CD8-positive, alpha-beta memory T cell (primary cell): ENCODE measurements at places on chromosomes 1 and 21. TPM values are rescaled to one million over a fixed set of nuclear protein-coding genes. Genes with fewer than 3 reads are reported as not detected.

GRCh38 chr1:2289607-2290006, 61.5 kb downstream of the SKI start:
- H3K27ac ChIP-seq, result no peak overlapping the region
- DNase-seq, result no peak
- H3K27me3 ChIP-seq, result no peaks in the 10 kb centered on the region
- H3K36me3 ChIP-seq, result no peaks in the 10 kb centered on the region
- H3K4me3 ChIP-seq, result peak overlapping the region; percentile 47

GRCh38 chr1:197285526-197286205, 17.6 kb downstream of the CRB1 start:
- no peak for DNase-seq
- H3K4me1 ChIP-seq, result no peaks in the 10 kb centered on the region
- no peak overlapping the region for H3K27ac ChIP-seq
- no peak overlapping the region for H3K4me3 ChIP-seq

GRCh38 chr1:9286556-9286955, 6.1 kb upstream of the SPSB1 start:
- H3K36me3 ChIP-seq, result no peaks in the 10 kb centered on the region
- no peak for DNase-seq
- H3K27me3 ChIP-seq, result no peaks in the 10 kb centered on the region
- no peak overlapping the region for H3K27ac ChIP-seq

DNA sequence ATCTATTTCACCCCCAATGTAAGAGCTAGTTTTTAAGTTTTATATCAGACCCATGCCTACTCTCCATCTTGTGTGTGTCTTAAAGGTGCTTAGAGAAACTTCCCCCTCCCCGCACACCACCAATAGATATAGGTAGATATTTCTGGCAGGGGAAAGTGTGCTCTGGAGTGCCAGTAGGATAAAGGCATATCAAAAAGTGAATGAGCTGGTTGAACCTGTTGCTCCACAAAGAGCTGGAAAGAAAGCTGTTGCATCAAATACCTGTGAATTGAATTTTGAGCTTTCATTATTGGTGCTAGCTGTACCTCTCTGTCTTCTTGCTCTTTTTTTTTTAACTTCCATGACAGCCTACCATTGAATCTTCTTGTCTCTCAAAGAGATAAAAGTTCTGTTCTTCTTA, 32.8 kb downstream of the ARID1A start:
- H3K4me3 ChIP-seq, result no peak overlapping the region
- no peak overlapping the region for H3K27ac ChIP-seq
- H3K36me3 ChIP-seq, result peaks cover 42% of the 10 kb centered on the region

DNA sequence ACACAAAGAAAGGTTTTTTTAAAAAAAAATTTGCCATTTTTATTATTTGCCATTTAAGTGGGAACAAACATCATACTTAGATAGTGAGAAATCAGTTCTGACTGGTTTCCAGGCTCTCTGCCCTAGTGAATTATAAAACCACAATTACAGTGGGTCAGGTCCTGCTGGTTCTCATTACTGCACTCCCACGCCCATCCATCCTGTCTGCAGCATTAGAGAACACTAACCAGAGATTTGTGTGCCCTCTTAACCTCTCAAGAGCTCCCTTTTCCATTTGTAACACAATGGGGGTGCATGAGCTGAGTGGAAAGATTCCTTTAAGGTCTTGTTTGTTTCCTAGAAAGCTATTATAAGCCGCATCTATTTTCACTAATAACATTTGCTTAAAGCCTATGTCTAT, 489.3 kb downstream of the AMY1C start:
- no peaks in the 10 kb centered on the region for H3K4me1 ChIP-seq
- no peaks in the 10 kb centered on the region for H3K36me3 ChIP-seq
- no peak overlapping the region for H3K27ac ChIP-seq

DNA sequence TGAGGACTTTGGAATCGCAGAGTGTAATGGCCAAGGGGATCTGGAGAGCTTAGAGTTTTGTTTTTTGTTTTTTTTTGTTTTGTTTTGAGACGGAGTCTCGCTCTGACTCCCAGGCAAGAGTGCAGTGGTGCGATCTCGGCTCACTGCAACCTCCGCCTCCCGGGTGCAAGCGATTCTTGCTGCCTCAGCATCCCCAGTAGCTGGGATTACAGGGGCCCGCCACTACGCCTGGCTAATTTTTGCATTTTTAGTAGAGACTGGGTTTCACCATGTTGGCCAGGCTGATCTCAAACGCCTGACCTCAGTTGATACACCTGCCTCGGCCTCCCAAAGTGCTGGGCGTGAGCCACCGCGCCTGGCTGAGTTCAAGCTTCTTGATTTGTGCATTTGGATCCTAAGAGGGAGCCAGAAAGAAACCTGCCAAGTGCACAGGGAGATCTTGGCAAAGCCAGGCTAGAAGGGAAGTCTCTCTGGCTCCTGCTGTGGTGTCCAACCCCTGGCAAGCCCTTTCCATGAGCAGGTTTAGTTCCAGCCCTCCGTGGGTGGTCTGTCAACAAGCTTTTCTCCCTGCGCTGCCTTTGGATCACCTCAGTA, 852 bp downstream of the FAAH start:
- no peaks in the 10 kb centered on the region for H3K4me1 ChIP-seq
- DNase-seq, result no peak
- H3K27me3 ChIP-seq, result peaks cover 3% of the 10 kb centered on the region
- H3K4me3 ChIP-seq, result no peak overlapping the region

- no peak overlapping the region for H3K27ac ChIP-seq
- no peak overlapping the region for H3K4me3 ChIP-seq
- no peaks in the 10 kb centered on the region for H3K27me3 ChIP-seq
- no peaks in the 10 kb centered on the region for H3K36me3 ChIP-seq
- DNase-seq, result no peak
Observed at GRCh38 chr1:213519098-213519497, 468.1 kb downstream of the RPS6KC1 start.

GRCh38 chr1:86155807-86156565, 586 bp downstream of the COL24A1 start:
- H3K27me3 ChIP-seq, result no peaks in the 10 kb centered on the region
- H3K27ac ChIP-seq, result no peak overlapping the region
- no peak for DNase-seq
- no peak overlapping the region for H3K4me3 ChIP-seq
- H3K36me3 ChIP-seq, result no peaks in the 10 kb centered on the region
- no peaks in the 10 kb centered on the region for H3K4me1 ChIP-seq

GRCh38 chr1:67723620-67724019, 38.6 kb downstream of the GADD45A start:
- H3K27ac ChIP-seq, result no peak overlapping the region
- H3K36me3 ChIP-seq, result no peaks in the 10 kb centered on the region
- no peak overlapping the region for H3K4me3 ChIP-seq
- no peaks in the 10 kb centered on the region for H3K27me3 ChIP-seq
- DNase-seq, result no peak

- no peaks in the 10 kb centered on the region for H3K4me1 ChIP-seq
- no peaks in the 10 kb centered on the region for H3K27me3 ChIP-seq
- no peak overlapping the region for H3K27ac ChIP-seq
- H3K4me3 ChIP-seq, result no peak overlapping the region
- no peaks in the 10 kb centered on the region for H3K36me3 ChIP-seq
Observed at GRCh38 chr1:203424861-203425662, 50.5 kb upstream of the PRELP start.

DNA sequence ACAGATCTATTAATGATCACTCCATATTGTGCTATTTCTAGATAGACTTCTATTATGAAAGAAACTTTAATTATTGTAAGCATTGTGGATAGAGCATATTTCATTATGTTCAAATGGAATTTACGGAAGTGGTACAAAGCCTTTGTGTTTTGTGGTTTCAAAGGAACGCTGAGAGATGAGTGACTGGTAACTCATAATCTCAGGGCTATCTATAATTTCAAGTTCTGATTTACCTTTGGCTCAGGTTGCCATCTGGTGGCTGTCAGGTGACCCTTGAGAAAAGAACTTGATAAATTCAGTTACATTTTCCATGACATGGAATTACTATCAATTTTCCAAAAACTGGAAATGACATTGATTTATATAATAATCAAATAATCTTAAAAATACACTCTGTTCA, 12.2 kb downstream of the NTNG1 start:
- no peaks in the 10 kb centered on the region for H3K36me3 ChIP-seq
- H3K27ac ChIP-seq, result no peak overlapping the region
- no peaks in the 10 kb centered on the region for H3K27me3 ChIP-seq
- H3K4me3 ChIP-seq, result no peak overlapping the region
- DNase-seq, result no peak

DNA sequence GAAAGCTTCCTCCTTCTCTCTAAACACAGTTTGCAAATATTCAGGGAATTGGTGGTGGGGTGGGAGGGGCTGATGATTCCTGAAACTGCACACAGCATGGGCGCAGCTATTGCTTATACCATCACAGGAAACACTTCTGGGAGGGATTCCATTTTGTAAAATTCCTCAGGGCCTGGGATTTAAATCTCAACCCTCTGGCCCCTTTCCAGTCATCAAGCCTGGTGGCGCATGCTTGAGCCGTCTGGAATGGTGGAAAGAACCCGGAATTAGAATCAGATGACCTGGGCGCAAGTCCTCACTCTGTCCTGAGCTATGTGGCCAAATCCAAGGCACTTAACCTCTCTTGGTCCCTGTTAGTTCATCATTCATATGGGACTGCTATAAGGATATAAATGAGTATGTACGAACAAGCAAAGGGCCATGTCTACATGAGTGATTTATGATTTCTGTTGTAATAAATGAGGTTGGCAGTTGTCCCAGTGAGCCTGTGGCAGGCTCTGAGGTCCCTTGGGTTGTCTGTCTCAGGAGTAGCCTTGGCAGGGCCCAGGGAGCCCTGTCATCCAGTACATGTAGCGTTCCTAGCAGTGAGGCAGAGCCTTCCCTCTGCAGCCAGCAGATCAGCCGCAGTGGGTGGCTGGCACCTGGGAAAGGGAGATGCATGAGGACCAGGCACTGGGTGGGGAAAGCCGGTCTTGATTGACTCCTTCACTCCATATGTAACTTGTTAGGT, 72.0 kb downstream of the MAN1C1 start:
- no peaks in the 10 kb centered on the region for H3K27me3 ChIP-seq
- H3K27ac ChIP-seq, result no peak overlapping the region
- H3K4me3 ChIP-seq, result no peak overlapping the region
- no peak for DNase-seq

DNA sequence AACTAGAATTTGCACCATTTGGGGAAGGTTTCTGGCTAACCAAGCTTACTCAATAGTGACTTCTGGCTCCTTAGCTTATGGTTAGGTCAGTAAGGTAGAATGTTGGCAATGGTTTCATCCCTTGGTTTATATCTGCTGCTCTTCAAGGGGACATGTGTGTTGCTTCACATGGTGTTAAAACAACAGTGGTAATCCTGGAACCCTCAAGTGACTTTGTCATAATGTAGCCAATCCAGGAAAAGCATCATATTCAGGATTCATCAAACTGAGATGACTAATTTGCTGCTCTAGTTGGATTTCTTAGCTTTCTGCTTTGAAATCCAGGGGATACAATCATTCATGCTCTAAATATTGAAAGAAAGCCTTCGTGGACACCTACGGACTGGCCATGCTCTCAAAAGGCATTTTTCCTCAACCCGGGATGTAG, 108.7 kb downstream of the RGL1 start:
- H3K27me3 ChIP-seq, result no peaks in the 10 kb centered on the region
- no peak for DNase-seq
- H3K27ac ChIP-seq, result no peak overlapping the region
- H3K4me1 ChIP-seq, result peaks cover 7% of the 10 kb centered on the region
- H3K36me3 ChIP-seq, result no peaks in the 10 kb centered on the region

- H3K4me1 ChIP-seq, result no peaks in the 10 kb centered on the region
- no peak overlapping the region for H3K27ac ChIP-seq
- DNase-seq, result no peak
- no peak overlapping the region for H3K4me3 ChIP-seq
- H3K36me3 ChIP-seq, result peaks cover 55% of the 10 kb centered on the region
Observed at GRCh38 chr1:28564310-28564709, 11.4 kb downstream of the TRNAU1AP start.

Gene OR2T35
- total RNA-seq, result not detected

Gene RBP7
- total RNA-seq, result not detected

Gene HLX
- not detected for total RNA-seq

Gene RGS7
- not detected for total RNA-seq

Gene DNALI1
- not detected for total RNA-seq
